ENCODE measurements at places on chromosomes 16 and 17. TPM values are rescaled to one million over a fixed set of nuclear protein-coding genes. Genes with fewer than 3 reads are reported as not detected.
A peak's percentile ranks its signal among the peaks of the same experiment; 100 is the strongest.

GRCh38 chr16:57343221-57343620 is 15.4 kb upstream of the CCL22 start:
- peak; percentile 56 for DNase-seq

GRCh38 chr17:27446569-27447301 is 9.5 kb upstream of the KSR1 start:
- no peak for DNase-seq

DNA sequence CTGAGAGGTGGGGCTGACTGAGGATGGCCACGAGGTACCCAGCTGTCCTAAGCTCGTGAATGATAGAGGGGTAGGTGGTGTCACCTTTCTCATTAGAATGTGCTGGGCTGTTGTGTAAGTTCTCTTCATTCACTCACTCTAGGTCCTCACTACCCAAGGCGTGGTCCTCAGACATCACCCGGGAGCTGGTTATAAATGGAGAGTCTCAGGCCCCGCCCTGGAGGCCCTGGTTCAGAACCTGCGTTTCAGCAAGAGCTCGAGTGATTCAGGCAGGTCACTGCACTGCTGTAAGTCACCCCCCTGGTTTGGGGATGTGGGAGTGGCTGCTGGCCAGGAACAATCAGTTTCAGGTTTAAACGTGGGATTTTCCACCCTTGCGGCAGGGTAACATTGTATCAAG is 139.8 kb downstream of the FOXL1 start:
- no peak for DNase-seq

- no peak for DNase-seq
Observed at GRCh38 chr16:84766978-84767773, 52.6 kb upstream of the CRISPLD2 start.

- no peak for DNase-seq
Observed at GRCh38 chr16:11350921-11351335, 5.7 kb downstream of the RMI2 start.

DNA sequence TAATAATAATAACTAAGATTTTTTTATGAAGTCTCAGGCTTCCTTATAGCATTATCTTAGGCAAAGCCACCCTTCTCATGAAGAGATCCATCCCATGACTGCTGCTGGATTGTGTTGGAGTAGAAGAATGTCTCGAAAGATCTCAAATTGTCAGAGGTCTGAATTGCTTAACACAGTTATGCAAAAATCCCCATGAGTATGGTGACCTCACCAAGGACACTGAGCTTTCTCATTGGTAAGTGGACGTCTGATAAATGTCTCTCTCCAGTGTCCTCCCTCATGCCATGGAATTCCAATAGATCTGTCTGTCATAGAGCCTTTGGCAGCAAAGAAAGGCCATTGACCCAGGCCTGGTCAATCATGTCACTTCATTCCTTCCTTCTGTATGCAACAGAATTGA is 264.5 kb downstream of the CDH11 start:
- DNase-seq: no peak

- peak; percentile 98 for DNase-seq
Observed at GRCh38 chr16:68244903-68245853, at the start of gene PLA2G15. TSS of gene PLA2G15 (plus strand) at chr16:68245373. CDS start at chr16:68245427, 54 bp downstream.

DNA sequence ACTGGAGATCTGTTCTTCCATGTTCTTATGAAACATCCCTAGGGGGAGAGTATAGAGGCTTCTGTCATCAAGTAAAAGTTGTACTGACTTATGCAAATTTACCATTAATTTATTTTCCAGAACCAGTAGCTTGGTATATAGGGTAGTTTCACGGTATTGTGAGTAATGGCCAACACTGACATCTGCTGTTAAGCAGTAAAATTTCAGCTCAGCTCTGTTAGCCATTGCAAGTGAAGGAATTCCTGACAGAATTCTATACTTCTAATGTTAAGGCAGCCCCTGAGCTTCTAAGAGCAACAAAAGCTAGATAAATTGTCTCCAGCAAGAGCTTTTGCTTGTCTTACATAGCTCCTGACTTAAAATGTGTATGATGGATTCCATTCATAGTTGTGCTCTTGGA is 613.5 kb upstream of the C16orf82 start:
- DNase-seq: no peak

- DNase-seq: no peak
Observed at GRCh38 chr17:57110579-57111325, 25.7 kb downstream of the AKAP1 start.

GRCh38 chr16:725463-726187 is 618 bp downstream of the CCDC78 start:
- no peak for DNase-seq

- DNase-seq: no peak
Observed at GRCh38 chr16:14309001-14309886, 238.1 kb downstream of the MRTFB start.

GRCh38 chr16:79475841-79476240 is 124.7 kb downstream of the MAF start:
- no peak for DNase-seq

GRCh38 chr17:28706471-28707338 is 5.0 kb downstream of the PROCA1 start:
- DNase-seq: no peak

DNA sequence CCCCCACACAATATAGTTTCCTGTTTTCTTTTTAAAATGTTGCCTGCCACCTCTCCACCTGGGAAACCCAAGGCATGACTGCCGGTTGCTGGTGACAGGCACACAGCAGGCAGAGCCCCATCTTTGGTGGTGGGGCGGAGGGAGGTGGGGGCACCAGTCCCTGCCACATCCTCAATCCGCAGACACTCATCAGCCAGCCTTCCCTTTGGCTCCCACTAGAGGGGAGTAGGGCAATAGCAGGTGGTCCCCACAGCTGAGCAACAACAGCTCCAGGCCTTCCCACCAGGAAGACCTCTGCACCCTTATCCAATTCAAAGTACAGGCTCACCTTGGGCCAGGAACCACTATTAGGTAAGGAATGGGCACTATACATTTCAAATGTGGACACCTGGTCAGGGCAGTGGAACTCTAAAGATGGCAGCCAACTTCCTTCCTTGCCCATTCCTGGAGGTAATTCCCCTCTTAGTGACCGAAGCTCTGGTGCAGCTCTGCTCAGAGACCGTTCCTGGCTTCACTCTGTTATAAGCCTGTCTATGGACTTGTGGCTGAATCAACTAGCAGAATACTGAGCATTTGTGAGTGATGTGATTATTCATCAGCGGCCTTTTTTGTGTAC is 13.9 kb downstream of the RECQL5 start:
- DNase-seq: no peak

GRCh38 chr16:11168386-11169051 is 87.5 kb downstream of the SOCS1 start:
- no peak for DNase-seq

DNA sequence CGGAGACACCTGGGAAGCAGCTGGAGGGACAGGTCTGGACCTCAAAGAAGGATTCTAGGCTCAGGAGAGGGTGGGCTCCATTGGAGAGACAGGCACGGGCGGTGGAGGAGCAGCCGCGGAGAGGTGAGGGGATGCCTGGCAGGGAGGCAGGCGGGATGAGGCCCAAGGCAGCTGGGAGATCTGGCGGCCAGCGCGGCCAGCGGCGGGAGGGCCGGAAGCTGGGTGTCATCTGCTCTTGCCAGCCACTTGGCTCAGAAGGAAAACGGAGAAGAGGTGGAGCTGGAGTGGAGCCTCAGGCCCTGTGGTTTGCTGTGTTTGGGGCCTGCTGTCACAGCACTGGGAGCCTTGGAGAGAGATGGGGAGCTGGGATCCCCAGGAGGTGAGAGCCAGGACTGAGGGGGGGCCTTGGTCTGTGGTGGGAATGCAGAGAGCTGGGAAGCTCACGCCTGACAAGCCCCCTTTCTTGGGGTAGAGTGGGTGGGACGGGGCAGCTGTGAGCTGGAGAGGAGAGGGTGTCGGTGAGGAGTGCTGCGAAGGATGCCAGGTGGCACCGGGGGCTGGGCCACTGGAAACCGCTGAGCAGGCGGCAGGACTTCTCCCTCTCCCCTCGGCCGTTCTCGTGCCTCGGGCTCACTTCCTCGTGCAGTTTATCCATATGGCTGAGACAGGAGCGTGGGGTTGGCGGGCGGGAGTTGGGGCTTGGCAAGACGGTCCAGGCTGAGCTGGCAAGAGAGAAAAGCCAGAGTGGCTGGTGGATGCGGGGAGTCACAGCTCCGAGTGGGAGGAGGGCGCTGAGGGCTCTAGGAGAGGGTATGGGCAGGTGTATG is 8.0 kb downstream of the TBC1D24 start:
- DNase-seq: no peak

GRCh38 chr17:80729761-80730160 is 185.1 kb downstream of the RPTOR start:
- DNase-seq: no peak

DNA sequence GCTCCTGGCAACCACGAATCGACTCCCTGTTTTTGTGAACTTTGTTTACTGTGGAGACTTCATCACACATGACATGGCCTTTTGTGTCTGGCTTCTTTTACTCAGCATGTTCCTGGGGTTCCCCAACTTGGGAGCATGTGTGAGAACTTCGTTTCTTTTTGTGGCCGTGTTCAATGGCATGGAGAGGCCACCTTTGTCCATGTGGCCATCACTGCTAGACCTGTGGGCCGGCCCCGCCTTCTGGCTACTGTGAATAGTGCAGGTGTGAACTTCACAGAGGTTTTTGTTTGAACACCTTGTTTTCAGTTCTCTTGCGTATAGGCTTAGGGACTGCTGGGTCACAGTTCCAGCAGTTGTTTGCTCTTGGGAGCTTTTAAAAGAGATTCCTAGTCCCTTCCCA is 5.7 kb upstream of the SLC38A8 start:
- DNase-seq: no peak

DNA sequence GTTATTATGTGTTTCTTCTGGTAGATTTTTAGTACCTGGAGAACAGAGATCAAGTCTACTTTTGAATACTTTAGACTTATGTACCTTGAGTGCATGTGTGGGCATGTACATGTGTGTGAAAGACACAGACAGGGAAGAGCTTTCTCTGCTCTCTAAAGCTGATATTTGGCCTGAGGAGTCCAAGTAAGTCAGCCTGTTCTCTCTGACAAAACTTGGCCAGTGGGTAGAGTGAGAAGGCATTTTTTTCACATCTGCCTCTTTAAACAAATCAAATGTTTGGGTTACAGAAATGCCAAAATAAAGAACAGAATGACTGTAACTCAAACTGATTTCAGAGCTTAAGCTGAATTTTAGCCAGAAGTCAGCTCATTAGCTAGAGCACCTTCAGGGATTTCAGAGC is 309.7 kb upstream of the DYNLRB2 start:
- DNase-seq: no peak

GRCh38 chr17:17379197-17379991 is 76.2 kb downstream of the NT5M start:
- no peak for DNase-seq

DNA sequence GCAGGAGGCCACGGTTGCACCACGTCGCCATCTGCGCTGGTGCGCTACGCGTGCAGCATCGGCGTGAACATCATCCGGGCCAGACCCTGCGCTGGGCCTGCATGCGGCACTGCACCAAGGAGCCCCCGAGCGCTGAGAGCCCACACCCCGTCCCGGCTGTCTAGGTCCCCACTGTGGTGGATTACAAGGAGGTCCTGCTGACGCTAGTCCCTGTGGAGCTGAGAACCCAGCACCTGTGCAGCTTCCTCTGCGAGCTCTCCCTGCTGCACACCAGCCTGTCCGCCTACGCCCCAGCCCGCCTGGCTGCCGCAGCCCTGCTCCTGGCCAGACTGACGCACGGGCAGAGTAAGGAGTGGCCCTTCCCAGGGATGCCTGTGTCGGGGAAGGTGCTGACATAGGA is 10.8 kb upstream of the TEDC2 start:
- no peak for DNase-seq

GRCh38 chr17:6046931-6047330 is 23.2 kb upstream of the WSCD1 start:
- DNase-seq: no peak

GRCh38 chr16:4976079-4976478 is 17.9 kb downstream of the SEC14L5 start:
- DNase-seq: no peak

GRCh38 chr16:28597692-28598261 is 927 bp upstream of the SULT1A2 start:
- no peak for DNase-seq

DNA sequence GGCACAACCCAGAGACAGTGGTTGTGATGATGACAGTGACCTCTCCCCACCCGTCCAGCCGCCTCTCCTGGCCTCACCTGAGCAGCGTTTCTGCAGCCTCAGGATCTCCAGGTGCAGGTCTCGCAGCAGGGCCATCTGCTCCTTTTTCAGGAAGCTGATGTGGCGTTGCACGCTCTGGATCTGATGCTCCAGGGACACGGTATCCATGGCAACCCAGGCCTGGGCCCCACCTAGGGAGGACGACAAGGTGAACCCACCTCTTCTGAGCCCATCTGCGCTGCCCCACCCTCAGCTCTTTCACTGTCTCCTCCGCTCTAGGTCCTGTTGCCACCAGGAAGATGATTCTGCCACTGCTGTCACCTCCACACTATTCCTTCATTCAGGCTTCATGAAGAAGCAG is 14.5 kb downstream of the CCDC92B start:
- no peak for DNase-seq

- no peak for DNase-seq
Observed at GRCh38 chr17:17989081-17989480, 16.4 kb downstream of the DRC3 start.

GRCh38 chr17:50177983-50178834 is 12.4 kb downstream of the SGCA start:
- peak; percentile 93 for DNase-seq

DNA sequence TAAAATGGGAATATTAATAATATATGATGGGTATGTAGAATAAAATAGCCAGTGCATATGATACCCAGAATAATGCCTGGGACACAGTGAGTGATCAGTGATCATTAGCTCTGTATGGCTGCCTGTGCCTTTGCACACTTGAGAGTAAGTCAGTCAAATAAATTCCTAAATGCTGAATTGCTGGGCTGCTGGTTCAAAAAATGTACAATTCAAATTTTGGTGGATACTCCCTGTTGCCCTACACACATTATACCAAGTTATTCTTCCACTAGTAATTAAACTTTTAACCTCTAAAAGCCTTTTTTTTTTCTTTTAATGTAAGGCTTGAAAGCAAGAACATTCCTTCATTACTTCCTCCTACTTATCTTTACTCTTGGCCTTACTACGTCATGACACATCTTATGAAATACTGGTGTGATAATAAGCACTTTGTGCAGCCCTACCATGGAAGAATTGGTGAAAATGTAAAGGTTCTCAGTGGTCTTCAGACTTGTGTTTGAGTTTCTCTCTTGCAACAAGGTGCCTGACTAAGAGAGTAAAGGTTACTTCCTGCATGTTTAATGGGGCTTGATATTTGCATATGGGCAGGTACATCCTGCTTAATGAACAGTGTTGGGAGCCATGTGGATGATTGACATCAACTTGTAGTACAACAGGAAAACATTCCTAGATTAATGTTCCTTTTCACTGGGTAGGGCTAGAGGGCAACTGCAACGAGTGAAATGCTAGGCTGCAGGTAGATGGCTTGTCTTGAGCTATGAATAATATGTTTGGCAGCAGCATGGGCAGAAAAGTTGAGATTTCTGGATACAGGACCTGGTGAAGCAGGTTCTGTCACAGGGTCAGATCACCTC is 84.3 kb downstream of the PRKCA start:
- no peak for DNase-seq

The IRX3 gene
- total RNA-seq: 70.2 TPM

The SRCIN1 gene
- total RNA-seq: 6.2 TPM

The OR3A2 gene
- total RNA-seq: not detected

The CA10 gene
- not detected for total RNA-seq

The MT1A gene
- 1.5 TPM for total RNA-seq

The HAS3 gene
- total RNA-seq: 0.38 TPM

The HBM gene
- total RNA-seq: 1.2 TPM

The SOCS1 gene
- 1.7 TPM for total RNA-seq

The DHODH gene
- 7.3 TPM for total RNA-seq

The ASGR2 gene
- 0.24 TPM for total RNA-seq

The GAS7 gene
- total RNA-seq: 75.9 TPM

The KIF18B gene
- 0.13 TPM for total RNA-seq

The ZFPM1 gene
- total RNA-seq: 9.6 TPM

The CFAP97D1 gene
- total RNA-seq: not detected

The KRTAP4-9 gene
- total RNA-seq: not detected

Measured in cardiac septum (tissue), 1 donor.